ENCODE measurements at places on chromosomes 12 and 14. TPM values are rescaled to one million over a fixed set of nuclear protein-coding genes. Genes with fewer than 3 reads are reported as not detected.

Gene NTF3
- not detected for total RNA-seq

Gene MIP
- not detected for total RNA-seq

Gene LRRC10
- not detected for total RNA-seq

Gene POTEM
- total RNA-seq = not detected

Gene SLIRP
- total RNA-seq = 63.3 TPM

Gene AQP2
- not detected for total RNA-seq

Gene LAG3
- 188 TPM for total RNA-seq

Gene KRT81
- total RNA-seq = not detected

All from activated T-cell treated with anti-CD3 and anti-CD28 coated beads, Interleukin-2, amount 50 U/mL, for 72 hours (primary cell).